ENCODE measurements at places on chromosomes 12 and 14.

- DNase-seq = no peak
Measured at GRCh38 chr14:83071888-83072501, 1538.3 kb upstream of the SEL1L start.

GRCh38 chr14:38404100-38404541 is 148.2 kb upstream of the CLEC14A start:
- DNase-seq = no peak

DNA sequence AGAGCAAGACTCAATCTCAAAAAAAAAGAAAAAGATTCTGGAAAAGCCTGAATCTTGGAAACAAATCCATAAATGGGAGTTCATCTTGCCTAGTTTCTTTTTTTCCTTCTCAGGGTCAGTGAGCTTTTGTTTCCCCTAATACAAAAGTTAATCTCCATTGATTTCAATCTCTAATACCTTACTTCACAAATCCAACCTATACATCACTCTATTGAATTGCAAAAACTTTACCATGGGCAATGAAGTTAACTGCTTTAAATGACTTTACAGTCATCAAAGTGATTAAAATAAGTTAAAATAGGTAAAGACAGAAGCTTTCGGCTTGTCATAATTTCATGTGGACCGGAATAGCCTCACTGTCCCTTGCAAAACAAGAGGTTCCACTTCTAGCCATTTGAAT is 1012.7 kb upstream of the SEL1L start:
- DNase-seq = no peak

DNA sequence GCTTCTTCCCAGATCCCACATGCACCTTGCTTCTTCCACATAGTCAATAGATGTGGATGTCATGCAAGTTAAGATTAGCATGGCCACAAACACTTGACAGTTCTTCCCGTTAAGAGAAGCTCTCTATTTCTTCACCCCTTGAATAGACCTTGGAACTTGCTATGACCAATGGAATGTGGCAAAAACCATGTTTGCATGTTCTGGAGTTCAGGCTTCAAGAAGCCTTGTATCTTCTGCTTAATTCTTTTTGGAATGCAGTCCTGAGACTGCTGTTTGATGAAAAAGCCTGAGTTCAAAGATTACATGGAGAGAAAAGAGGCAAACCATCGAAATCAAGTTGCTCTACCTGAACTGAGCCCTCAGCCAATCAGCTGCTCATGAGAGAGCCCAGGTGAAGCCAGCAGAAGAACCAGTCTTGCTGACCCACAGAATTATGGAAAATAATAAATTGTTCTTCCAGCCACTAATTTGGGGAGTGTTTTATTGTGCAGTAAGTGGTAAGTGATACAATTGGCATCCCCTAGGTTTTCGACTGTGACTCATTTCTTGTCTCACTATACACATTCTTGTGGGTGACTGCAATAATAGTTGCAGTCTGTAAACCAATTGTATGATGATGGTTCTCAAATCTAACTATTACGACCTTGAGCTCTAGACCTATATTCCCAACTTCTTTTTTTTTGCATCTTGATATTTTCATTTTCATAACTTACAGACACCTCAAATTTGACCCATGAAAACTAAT is 12.6 kb downstream of the RASSF9 start:
- DNase-seq = no peak

DNA sequence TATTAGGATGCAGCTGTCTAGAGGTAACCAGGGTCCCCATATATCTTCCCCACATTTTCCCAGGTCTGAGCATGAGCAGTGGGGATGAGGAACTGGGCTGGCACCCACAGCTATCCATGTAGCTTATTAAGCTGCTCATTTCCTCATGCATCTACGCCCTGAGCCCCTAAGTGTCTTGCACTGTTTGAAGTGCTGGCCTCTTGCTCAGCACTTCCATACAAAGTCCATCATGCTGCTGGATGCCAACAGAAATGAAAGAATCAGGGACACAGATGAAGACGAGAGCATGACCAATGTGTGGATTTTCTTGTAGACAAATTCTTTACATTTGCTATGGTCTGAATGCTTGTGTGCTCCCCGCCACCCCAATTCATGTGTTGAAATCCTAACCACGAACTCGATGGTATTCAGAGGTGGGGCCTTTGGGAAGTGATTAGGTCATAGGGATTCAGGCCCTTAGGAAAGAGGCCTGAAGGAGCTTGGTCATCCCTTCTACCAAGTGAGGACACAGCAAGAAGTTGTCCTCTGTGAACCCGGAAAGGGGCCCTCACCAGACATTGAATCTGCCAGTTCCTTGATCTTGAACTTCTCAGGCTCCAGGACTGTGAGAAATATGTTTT is 54.5 kb downstream of the C12orf75 start:
- DNase-seq = no peak

DNA sequence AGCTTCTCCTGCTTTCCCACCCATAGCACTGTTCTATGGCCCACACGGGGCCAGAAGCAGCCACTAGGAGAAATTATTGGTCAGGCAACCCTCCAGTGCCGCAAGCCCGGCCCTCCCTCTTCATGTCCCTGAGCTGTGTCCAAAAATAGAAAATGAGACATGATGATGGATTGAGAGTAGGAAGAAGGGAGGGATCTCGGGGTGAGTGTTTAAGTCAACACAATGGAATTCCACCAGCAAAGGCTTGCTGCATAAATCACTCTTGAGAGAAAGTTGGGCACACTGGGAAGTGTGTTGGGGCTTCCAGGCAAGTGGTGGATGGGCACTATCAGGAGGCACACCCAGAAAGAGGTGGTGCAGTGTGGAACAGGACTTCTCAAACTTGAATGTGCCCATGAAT is 94.2 kb downstream of the LLPH start:
- DNase-seq = no peak

DNA sequence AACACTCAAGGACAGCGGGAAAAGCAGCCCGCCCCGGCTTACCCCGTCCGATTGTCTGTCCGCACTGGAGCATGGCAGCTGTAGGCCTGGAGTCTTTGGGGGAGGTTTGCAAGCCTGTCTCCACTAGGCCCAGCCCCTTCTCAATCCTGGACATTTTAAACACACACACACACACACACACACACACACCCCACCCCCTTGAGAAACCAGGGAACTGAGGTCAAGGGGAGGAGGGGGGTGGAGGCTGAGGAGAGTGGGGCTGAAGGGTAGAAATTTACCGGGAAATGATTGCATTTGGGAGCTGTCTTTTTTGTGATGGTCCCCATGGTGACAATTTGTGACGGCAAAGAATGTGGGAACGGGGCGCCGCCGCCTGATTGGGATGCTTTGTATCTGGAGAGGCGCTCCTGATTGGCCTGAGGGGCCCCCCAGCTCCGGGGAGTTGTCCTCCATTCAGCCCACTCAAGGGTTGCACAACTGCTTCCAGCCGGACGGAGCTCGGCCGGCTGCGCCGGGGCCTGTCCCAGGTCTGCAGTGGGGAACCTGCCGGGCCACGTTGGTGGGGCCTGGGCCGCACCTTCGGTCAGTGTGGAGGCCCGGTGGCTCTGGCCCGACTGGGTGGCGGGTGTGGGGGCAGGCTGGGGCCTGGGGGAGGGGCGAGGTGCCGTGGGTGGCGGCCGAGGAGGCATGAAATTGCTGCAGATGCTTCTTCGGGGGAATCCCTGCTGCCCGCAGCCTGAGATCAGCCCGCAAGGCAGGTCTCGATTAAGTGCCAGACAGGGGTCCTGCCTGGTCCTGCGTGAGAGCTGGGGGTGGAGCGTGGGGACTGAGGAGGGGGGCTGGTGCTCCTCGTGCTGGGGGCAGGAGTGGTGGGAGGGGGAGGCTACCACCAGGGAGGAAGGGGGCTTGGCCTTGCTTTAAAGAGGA is at the start of gene FAM181A:
TSS of gene FAM181A (plus strand) at position 472 of the 927 bp plus-strand sequence. CDS start 942 bp downstream, outside the sequence.
- no peak for DNase-seq

- DNase-seq = no peak
Measured at GRCh38 chr14:100733152-100733850, 6.6 kb downstream of the DLK1 start.

GRCh38 chr14:56666294-56666693 is 86.7 kb downstream of the TMEM260 start:
- DNase-seq = no peak

DNA sequence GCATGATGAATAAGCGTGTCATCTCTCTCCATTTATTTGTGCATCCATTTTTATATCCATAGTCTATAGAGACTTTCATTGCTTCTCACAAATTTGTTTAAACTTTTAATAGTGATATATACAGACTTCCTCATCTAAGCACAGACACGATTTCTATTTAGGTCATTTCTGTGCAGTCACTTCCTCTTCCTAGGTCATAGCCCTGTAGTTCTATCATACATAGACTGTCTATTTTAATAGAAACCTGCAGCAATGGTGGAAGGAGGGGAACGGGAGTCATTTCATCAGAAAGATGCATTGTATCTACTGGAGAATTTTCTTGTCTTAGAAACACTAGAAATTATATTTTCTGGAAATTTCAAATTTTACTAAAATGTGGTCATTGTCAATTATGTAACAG is 133.4 kb upstream of the FGD4 start:
- no peak for DNase-seq

GRCh38 chr12:50642761-50643160 is 121.1 kb upstream of the ATF1 start:
- no peak for DNase-seq

GRCh38 chr12:48203192-48203591 is at the start of gene OR10AD1:
Gene OR10AD1 (minus strand): TSS chr12:48203292. CDS start chr12:48203292, 0 bp downstream.
- no peak for DNase-seq

DNA sequence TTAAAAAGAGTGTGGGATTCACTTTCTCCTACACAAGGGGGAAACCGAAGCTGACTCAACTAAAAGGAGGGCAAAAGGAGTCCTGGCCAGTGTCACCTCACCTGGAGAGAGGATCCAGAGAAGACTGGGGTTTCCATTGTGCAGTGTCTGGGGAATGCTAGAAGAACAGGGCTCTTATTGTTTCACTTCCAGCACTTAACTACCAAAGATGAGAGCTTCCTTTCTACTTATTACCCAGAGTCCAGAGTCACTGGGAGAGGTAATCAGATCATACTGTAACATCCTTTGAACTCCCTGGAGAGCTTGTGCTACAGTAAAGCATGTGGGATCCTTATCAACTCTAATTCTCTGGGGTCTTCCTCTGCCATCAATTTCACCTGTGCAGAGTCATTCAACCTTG is 148.4 kb upstream of the BCL2L14 start:
- no peak for DNase-seq

DNA sequence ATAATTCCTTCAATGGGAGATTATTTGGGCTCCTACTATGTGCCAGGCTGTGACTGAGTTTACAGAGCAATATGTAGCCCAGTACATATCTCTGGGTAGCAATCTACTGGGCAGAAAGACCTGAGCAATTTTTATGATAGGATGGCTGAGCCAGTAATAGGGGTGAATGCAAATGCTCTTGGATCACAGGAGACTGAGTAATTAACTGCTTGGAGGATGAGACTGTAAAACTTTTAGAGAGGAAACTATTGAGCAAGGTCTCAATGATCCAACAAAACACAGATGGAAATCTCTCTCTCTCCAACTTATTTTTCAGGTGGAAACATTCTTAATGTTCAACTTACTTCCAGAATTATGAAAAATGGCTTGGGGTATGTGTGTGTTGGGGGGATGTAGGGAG is 402.2 kb downstream of the AEBP2 start:
- no peak for DNase-seq

DNA sequence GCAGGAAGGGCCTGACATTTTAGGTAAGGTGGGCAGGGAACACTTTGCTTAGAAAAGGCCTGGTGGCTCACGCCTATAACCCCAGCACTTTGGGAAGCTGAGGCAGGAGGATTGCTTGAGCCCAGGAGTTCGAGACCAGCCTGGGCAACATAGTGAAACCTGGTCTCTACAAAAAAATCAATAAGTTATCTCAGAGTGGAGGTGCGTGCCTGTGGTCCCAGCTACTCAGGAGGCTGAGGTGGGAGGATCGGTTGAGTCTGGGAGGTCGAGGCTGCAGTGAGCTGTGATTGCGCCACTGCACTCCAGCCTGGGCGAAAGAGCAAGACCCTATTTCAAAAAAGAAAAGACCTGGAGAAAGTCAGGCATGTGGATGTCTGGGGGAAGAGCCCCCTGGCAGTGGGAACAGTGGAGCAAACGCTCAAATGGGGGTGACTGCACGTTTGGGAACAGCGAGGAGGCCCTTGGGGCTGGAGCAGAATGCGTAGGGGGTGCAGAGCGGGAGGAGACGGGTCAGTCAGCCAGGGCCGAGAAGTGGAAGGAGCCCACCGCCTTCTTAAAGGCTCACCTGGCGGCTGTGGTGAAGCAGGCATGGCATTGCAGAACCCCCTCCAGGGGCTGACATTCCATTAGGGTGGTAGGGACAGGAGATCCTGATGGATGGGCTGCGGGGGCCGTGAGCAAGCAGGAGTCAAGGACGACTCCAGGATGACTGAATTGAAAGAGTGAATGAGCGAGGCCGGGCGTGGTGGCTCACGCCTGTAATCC is 6.2 kb upstream of the KIF26A start:
- DNase-seq = no peak

DNA sequence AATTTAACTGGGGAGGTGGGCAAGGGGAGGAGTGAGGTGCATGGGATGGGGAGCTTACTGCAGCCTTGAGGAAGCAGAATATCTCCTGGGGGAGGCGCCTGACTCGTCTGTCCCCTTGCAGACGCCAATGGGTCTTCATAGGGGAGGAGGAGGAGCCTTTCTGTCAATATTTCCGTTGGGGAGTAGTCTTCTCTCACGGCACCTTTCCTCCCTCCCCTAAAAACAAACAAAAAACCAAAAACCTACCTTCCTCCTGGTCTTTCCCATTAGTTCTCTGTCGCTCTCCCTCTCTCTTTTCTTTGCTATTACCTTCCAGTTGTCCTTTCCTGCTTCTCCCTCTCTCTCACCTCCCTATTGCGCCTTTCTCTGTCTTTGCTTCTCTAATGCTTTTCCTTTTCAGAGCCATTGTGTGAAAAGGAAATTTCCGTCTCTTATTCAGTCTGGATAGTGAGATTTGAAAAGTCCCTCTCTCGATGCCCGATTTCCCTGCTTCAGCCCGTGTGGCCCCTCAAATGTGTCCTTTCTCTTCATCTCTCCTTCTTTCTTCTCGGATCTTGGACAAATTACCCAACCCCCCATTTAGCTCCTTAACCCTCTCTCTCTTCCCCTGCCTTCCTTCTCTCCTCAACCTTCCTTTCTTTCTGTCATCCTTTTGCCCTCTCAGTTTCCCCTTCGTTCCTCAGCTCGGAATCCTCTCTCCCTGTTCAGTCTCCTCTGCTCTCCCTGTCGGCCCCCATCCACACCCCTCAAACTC is 5.9 kb downstream of the GPR84 start:
- peak; percentile 28 for DNase-seq

DNA sequence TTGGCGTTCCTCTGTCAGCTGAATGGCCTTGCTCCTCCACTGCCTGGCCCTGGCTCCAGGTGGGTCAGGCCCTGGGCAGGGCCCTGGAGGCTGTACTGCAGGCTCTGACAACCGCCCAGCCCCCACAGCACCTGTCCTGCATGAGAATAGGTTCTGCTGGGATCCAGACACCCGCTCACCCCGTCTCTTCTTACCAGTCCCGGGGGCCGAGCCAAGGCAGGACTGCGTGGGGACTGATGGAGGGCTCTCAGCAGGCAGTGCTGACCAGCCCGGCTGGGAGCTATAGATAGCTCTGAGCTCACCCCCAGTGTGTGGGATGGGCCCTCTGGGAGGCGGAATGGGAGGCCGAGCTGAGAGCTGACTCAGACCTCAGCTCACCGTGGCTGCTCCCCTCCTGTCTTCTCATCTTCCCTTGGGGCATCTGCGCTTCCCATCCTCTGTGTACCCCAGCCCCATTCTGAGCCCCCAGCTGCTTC is 39.6 kb downstream of the TEAD4 start:
- no peak for DNase-seq
